ENCODE measurements at places on chromosomes 7 and 10.

- DNase-seq, result no peak
Observed at GRCh38 chr10:5441106-5441505, 28.7 kb downstream of the NET1 start.

DNA sequence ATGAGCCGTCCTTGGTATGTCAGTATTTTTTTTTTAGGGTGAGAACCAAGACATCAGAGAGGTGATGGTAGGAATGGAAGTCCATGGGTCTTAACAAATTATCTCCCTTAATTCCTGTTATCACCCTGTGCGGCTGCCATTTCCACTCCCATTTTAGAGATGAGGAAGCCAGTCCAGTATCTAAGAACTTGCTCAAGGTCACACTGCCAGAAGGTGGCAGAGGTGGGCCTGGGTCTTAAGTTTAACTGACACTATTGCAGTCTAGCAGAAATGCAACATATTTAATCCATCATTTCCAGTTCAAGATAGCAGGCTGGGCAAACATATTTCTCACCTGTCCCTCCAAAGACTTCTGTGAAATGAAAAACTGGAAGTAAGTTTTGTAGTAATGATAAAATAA, 108.3 kb downstream of the GLI3 start:
- DNase-seq, result no peak

DNA sequence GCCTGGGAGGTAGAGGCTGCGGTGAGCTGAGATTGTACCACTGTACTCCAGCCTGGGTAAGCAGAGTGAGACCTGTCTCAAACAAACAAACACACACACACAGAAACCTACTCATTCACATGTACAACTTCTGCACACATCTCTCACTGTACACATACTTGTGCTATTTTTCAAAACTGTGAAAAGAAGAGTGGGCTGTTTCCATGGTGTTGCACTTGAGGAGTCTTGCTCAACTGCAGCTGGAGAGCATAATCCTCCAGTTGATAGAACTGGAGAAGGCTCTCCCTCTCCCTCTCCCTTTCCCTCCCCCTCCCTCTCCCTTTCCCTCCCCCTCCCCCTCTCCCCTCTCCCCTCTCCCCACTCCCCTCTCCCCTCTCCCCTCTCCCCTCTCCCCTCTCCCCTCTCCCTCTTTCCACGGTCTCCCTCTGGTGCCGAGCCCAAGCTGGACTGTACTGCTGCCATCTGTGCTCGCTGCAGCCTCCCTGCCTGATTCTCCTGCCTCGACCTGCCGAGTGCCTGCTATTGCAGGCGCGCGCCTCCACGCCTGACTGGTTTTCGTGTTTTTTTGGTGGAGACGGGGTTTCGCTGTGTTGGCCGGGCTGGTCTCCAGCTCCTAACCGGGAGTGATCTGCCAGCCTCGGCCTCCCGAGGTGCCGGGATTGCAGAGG, 43.7 kb upstream of the DLD start:
- no peak for DNase-seq

- peak; percentile 30 for DNase-seq
Observed at GRCh38 chr7:116258734-116259133, 48.4 kb downstream of the TES start.

Measured in stimulated activated CD4-positive, alpha-beta T cell treated with anti-CD3 and anti-CD28 coated beads, Interleukin-2, amount 100 ng/mL, for 48 hours (primary cell).